ENCODE measurements at places on chromosomes 3 and 15.

GRCh38 chr3:114721864-114722263 lies 425.2 kb downstream of the ZBTB20 start:
- no peak for DNase-seq

- no peak for DNase-seq
Observed at GRCh38 chr15:43132830-43133429, 456 bp upstream of the TMEM62 start.

- DNase-seq, result no peak
Observed at GRCh38 chr3:194083637-194084224, 52.2 kb upstream of the HES1 start.

DNA sequence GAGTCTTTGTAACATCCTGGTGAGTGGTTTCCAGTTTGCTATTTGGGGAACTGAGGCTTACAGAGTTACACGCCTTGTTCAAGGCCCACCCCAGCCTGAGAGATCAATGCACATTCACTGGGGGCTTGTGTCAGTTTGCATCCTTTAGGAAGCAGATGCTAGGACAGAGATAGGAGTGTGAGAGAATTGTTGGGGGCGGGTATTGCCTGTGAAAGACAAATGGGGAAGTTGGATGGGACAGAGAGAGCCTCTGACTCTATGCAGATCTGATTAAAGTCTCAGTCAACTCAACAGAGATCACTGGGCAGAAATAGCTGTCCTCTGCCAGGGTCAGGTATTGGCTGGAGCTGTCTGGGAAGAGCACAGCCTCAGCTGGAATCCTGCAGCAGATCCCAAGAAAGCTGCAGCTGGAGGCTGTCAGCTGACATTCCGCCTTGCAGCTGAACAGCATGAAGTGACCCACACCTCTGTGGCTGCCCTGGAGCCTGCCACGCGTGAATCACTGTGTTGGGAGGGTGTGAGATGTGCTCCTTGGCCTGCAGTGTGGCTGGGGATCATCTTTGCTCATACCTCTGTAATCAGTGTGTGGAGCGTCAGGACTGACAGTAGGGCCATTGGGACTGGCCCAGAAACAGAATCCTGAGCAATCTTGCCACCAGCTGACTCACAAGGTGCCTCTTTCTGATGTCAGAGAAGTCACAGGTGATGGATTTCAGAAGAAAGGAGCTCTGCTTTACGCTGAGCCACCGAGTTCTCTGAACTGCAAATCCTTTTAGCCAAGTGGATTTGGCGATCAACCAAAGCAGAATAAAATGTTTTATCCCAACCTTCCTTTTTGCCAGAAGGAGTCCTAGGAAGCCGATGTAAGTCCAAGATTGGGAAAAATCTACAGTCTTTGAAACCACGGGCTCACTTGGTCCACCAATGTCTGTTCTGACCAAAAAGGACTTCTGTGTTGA lies 284.1 kb upstream of the LRRFIP2 start:
- DNase-seq, result no peak

All from NAMALWA (cell line).